ENCODE measurements at places on chromosomes 16 and 17.
A peak's percentile ranks its signal among the peaks of the same experiment; 100 is the strongest.

DNA sequence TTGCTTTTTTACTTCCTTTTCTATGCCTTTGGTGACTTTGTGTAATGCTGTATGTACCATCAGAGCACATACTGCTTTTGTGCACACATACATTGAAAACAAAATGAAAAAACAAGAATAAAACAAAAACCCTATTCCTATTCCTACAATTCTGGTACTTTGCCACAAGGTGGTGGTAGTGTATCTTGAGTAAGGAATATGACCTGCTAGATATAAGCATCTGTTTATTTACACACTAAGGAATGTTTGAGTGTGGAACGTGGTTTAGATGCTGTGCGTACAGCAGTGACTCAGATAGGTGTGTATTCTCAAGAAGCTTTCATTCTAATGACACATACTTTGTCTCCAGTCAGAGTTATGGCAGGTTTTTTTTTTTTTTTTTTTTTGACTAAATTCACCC is 606.2 kb downstream of the WWOX start:
- DNase-seq: no peak

DNA sequence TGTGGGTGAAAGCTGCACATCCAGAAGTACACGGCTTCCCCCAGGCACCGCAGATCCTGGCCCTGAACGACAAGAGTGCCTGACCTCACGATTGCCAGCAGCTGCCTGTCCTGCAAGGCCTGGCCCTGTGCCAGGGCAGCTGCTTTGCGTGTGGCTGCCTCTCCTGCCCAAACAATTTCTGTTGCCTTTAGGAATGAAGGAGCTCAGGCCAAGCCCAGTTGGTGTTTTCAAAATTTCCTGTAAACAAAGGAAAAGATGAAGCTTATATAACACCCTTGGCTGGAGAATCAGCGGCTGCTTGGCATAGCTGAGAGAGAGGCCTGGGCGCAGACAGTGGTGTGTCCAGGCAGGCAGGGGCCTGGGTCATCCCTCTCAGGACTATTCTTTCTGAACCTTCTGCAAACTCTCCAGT is 11.7 kb upstream of the SLC47A2 start:
- DNase-seq: peak; percentile 52

DNA sequence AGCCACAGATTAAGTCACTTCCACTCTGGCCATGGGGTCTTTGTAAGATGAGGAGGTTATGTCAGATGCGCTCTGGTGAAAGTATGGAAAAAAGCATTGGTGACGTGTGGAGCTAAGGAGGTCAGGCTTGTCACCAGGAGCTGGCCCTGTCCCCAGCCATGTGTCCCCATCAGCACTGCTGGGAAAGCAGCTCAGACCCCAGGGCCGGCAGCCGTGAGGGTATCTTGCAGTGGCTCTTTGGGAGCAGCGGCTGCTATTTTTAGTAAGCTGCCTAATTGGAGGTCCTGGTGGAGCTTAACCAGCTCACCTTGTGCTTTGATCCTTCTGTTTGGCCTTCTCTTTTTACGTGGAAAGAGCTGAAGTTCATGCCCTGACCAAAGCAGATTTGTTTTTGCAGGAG is 60.9 kb downstream of the MPRIP start:
- no peak for DNase-seq

GRCh38 chr16:22093996-22094395 is 1.7 kb downstream of the VWA3A start:
- no peak for DNase-seq

DNA sequence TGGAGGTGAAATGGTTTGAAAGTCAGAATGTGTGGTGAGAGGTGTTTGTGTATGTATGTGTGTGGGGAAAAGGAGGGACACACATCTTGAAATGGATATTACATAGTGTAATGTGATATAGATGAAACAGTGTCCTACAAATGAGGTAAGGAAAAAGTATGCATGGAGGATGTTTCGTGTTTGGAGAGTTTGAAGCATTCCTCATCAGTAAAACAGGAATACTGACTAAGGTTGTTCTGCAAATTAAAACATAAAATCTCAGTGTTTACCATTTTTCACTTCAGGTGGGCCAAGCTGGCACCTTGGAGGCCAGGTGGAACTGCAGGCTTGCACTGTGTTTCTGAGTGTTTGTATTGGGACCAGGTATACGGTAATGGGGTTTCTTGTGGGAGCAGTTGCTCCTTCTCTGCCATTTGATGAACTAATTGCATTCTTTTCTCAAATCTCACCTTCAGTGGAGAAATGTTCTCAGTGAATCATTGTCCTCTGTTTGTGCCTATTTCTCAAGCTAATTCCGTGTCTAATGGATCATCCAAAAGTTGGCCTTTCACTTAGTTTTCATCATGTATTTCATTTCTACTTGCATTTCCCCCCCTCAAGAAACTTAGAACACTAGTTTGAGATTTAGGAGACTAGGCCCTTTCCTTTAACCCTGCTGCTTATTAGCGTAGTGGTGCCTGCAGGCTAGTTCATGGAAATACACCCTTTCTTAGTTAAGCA is 8.2 kb upstream of the TBKBP1 start:
- DNase-seq: no peak

- no peak for DNase-seq
Measured at GRCh38 chr16:69384974-69385373, 833 bp downstream of the TERF2 start.

GRCh38 chr17:36072431-36073121 is 8.5 kb downstream of the CCL18 start:
- peak; percentile 17 for DNase-seq

- no peak for DNase-seq
Measured at GRCh38 chr16:14014284-14014625, 56.9 kb upstream of the MRTFB start.

- no peak for DNase-seq
Measured at GRCh38 chr16:2859686-2860265, 1.8 kb upstream of the PRSS22 start.

DNA sequence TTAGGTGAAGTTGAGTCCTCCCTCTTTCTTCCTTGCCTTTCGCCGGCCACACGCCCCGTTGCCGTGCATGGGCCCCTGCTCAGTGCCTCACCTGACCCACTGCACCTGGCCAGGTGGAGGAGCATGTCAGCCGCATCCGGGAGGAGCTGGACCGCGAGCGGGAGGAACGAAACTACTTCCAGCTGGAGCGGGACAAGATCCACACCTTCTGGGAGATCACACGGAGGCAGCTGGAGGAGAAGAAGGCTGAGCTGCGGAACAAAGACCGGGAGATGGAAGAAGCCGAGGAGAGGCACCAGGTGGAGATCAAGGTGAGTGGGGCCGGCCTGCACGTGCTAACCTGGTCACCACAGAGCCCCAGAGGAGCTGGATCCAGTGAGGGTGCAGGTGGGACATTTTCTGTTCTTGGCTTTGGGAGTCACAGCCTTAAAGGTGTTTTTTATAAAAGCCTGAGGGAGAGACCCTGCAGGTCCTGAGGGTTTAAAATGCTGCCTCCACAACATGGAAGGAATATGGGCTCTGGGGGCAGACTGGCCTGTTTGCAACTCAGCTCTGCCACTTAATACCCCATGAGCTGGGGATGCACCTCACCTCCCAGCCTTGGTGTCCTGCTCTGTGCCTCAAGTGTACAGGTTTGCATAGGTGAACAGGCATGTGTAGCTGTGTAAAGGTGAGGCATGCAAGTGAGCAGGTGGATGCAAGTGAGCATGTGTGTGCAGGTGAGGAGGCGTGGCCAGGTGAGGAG is 12.1 kb upstream of the DBNDD1 start:
- peak; percentile 8 for DNase-seq

DNA sequence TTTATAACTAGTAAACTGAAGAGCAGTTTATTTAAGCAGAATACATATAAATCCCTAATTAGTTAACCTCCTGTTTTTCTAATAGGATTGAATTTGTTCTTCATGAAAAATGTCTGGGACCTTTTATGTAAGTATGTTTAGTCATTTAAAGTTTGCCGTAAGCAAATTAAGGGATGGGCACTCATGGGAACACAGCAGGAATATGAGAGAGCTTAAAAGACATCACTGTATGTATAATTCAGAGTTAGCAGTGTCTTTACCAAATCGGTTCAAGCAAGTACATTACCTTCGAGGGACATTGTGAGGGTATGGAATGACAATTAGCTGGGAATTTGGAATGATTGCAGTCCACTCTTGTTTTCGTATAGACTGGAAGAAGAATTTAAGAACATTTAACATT is 17.7 kb upstream of the NETO2 start:
- DNase-seq: no peak

DNA sequence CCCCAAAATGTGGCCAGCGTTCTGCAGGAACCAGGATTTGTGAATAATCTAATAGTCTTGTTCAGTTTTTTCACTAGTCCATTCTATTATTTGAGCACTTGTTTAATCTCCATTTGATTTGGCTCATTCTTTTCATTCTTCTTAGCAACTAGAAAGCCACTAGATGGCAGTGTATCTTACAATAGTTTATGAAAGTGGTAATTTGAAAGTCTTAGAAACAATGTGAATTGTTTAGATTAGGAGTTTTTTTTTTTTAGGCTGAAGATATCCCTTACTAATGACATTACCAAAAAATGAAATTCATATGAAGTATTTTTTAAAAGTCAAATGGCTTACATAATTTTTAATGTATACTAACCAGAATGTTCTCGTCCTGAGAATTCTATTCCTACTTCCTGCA is 6.7 kb downstream of the ERI2 start:
- peak; percentile 18 for DNase-seq

DNA sequence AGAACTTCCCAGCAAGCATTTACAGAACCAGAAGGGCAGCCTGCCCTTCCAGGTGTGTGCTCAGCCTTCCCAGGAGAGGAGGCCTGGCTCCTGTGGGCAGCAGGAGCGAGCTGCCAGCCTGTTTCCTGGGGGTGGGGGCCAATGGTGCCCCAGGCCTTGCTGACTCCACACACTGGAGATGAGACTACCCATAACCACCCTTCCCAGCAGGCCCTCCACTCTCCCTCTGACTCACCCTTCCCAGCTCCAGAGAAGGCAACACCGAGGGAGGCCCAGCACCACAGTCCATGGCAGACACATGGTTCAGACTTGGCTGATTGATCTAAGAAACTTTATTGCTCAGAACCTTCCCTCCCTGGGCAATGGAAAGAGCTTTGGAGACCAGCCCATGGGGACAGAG is 1.8 kb upstream of the PRSS53 start:
- DNase-seq: peak; percentile 58

DNA sequence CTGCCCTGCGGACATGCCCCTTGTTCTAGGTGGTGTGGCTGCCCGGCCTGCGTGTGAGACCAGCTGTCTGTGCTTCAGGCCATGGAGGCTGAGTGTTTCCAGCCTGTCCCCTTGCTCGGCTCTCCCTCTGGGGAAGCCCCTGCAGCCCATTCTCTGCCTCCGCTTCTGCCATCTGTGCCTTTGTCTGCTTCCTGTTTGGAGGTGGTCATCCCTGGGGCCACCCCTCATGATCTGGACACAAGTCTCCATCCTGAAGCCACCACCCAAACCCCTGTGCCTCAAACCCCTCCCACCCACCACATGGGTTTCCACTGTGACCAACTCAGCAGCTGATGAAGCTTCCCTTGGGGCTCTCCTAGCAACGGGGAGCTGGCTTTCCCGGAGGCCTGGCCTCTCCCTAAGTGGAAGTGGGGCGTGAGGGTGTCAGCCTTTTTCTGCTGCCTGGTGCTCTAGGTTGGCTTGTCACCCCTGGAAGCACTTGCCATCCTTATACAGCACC is 184.9 kb downstream of the SEC14L1 start:
- peak; percentile 37 for DNase-seq

DNA sequence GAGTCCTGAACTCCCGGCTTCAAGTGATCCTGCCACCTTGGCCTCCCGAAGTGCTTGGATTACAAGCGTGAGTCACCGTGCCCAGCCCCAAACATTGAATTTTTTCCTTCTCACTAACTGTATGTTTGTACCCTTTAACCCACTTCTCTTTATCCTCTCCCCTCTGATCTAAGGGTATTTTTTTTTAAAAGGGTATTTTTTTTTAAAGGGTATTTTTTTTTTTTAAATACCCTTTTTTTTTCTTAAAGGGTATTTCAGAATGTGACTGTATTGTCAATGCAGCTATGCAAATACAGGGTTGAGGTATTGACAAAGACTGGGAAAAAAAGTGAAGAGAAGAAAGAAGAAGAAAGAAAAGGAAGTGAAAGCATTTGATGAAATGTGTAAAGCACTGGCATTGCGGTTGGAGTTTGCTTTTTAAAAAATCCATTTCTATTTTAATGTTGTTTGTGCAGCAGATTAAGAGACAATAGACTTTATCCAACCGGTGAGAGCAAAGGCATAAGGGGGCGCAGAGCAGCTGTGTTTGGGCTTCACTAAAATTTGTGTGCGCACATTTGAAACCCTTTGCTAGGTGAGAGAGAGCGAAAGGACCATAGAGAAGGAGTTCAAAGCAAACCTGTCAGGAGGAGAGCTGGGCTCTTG is 42.4 kb downstream of the SYT17 start:
- DNase-seq: no peak

DNA sequence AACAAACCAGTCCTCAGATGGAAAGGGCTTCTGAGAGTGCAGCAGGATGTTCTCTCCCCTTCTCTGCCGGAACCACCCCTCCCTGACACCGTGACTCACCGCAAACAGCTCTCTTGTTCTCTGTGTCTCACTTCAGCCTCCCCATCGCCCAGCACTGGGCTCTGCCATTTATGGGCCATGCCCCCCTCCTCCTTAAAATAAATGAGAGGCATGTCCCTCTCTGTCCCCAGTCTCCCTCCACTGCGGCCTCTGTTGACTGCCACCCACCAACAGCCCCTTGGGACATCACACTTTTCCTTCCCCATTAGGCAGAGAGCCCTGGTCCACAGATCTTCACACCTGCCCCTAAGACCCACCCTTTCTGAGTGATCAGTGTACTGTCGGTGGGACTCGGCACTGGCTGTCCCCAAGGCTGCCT is 6.3 kb downstream of the CCDC102A start:
- peak; percentile 56 for DNase-seq

GRCh38 chr17:43324205-43324893 is 74.4 kb upstream of the ARL4D start:
- DNase-seq: no peak

- DNase-seq: peak; percentile 4
Measured at GRCh38 chr17:35368081-35368830, 5.2 kb downstream of the SLFN11 start.

DNA sequence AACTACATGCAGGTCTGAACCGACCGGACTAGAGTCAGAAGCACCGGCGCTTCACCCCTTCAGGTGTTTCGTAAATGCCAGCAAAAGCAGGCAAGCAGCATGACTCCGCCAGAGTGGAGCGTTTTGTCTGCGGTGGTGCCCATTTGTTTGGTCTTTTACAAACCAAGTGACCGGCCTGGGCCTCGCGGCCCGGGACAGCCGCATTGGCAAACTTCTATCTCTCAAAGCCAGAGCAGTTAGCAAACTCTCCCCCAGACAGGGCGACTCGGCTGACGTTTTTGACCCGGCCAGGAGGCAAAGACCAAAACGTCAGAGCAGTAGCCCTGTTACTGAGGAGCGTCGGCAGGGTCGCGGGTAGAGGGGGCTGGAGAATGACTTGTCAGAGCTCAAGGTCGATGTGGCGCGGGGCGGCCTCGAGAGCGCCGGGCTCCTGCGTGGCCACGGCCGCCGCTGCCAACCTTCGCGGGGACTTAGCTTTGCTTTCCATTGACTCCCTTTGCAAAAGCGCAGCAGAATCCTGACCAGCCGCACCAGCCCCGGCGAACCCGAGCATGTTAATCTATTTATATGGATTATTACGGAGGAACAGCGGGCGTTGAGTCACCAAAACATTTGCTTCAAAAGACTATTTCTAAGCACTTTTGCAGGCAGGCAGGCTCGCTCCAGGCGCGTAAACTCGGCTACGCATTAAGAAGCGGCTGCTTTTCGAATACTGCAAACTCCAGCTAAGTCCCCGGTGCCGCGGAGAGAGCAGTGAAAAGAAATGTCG is 763 bp upstream of the SOX9 start:
- DNase-seq: peak; percentile 37

- no peak for DNase-seq
Measured at GRCh38 chr16:49439676-49440075, 66.1 kb downstream of the C16orf78 start.

Measured in fibroblast of skin of scalp (primary cell).